ENCODE measurements at places on chromosomes 16 and 17.
A peak's percentile ranks its signal among the peaks of the same experiment; 100 is the strongest.

GRCh38 chr17:33653399-33653788 lies 360.3 kb upstream of the ASIC2 start:
- DNase-seq: no peak

- DNase-seq: no peak
Observed at GRCh38 chr17:40099619-40100418, 570 bp downstream of the NR1D1 start.

DNA sequence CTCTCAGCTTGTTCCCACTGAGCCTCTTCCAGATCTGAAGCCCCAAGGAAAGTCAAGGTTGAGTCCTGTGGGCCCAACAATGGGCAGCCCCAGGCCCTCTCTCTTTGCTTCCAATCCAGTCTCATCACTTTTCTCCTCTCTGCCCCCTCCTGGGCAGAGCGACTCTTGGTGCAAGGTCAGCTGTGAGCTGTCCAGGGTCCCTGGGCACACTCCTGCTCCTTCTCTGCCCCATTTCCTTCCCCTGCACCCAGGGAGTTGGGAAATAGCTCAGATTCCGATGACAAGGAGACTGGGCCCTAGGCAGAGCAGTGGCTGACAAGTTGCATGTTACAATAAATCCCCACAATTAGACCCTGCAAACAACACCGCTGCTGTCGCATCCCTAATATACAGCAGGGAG lies 16.1 kb upstream of the CRHR1 start:
- no peak for DNase-seq

DNA sequence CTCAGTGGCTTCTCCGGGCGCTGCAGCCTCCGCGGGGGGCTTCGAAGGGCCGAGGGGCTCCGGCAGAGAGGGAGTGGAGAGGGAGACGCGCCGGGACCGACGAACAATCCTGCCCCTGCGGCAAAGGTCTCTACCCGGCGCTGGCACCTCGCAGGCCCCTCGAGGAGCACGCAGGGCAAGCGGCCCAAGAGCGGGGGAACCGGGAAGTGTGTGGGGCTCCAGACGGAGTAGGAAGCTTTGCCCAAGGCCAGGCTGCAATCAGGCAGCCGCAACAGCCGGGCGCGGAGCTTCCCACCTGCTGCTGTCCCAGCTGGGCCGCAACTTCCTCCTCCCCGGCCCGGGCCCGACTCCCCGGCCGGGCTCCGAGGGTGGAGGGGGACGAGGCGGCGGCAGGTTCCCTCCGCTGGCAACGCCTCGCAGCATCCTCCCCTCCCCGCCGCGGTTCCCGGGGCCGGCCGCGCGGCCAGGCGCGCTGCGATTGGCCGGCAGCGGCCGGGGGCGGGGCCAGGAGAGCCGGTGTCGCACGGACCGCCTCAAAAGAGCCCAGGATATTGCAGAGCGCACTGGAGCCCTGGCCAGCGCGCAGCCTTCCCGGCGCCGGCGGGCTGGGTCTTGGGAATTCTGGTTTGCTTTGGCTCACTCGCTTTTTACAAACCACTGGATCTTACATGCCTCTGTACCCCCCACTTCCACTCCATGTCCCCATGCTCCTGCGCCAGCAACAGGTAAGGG lies at the start of gene KCNJ2:
Gene KCNJ2 (plus strand): TSS at position 556 of the 732 bp plus-strand sequence. CDS start 5,508 bp downstream, outside the sequence.
- DNase-seq: peak; percentile 92

GRCh38 chr17:40695874-40696472 lies 7.6 kb downstream of the KRT24 start:
- DNase-seq: no peak

DNA sequence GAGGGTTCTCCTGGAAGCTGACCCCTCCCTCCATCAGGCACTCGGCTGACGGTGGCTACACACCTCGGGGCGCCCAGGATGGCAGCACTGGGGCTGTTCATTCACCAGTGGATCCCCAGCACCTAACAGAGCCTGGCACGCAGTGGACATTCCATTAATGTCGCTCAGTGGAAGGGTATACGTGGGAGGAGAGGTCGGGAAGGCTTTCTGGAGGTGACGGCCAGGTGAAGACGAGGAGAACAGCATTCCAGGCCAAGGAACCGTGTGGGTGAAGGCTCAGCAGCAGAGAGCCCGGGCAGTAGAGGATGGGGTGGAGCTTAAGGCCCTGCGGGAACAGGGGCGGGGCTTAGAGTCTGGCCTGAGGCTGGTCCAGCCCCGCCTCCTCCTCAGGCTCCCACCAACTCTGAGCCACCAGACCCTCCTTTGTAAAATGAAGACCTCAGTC lies 2.5 kb upstream of the HS3ST6 start:
- peak; percentile 88 for DNase-seq

GRCh38 chr16:82092711-82093110 lies 57.7 kb downstream of the HSD17B2 start:
- no peak for DNase-seq

Data from HEK293T (cell line).